ENCODE measurements at places on chromosomes 7 and 10.

DNA sequence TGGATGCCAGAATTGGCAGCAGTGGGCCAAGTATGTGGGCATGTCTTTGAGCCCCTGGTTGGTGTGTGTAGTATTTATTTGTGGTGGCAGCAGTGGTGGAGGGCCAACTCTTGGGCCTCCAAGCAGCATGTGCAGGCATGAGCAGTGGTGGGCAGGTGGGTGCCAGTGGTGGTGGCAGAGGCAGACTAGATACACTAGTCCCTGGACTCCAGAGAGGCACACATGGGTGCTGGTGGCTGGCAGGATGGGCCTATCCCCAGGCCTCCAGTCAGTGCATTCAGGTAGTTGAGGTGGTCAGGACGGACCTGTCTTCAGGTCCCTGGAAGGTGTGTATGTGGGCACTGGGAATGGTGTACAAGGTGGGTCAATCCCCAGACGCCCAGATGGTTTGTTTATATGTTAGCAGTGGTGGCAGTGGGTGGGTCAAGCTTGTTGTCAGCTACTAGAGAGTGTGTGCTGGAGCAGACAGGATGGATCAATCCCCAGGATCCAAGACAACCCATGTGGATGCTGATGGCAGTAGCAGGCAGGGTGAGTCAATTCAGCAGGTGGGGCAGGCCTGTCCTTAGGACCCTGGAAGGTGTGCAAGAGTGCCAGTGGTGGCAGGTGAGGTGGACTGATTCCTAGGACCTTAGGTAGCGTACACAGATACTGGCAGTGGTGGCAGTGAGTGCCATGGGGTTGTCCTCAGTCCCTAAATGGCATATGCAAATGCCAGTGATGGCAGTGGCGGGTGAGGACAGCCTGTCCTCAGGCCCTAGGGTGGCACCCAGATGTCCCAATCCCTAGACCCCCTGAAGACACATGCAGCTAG is 294.3 kb downstream of the RPS24 start:
- DNase-seq: no peak

DNA sequence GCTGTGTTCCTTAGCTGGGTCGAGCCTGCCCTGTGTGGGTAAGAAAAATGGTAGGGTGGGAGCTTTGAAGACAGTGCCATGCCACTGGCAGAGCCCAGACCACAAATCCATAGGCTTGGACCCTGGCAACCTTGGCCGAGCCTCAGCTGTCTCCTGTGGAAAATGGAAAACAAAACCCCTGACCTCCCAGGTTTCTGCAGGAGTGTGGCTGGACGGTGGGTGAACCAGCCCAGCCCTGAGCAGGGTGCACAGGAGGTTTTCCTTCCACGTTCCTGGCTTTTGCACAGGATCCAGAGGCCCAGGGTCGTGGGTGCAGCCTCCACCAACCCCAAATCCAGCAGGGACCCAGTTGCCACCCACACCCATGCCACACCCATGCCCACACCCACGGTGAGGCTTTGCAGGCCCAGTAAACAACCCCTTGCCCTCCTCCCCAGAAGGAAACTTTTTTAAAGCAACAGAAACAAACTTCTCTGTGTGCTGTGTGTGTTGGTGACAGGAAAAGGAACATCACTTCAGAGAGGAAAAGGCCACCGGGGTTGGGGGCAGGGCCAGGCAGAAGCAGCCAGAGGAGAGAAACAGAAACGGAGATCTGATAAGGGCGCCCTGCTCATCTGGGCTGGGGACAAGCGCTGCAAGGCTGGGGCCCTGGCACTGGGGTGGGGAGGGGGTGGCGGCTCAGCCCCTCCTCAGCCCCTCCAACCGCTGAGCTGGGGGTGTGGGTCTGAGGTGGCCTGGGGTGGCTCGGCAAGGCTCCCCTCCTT is 20.7 kb upstream of the ZMIZ1 start:
- peak; percentile 57 for DNase-seq

- peak; percentile 41 for DNase-seq
These were observed 61.0 kb upstream of the SFMBT2 start for GRCh38 chr10:7471720-7472367.

DNA sequence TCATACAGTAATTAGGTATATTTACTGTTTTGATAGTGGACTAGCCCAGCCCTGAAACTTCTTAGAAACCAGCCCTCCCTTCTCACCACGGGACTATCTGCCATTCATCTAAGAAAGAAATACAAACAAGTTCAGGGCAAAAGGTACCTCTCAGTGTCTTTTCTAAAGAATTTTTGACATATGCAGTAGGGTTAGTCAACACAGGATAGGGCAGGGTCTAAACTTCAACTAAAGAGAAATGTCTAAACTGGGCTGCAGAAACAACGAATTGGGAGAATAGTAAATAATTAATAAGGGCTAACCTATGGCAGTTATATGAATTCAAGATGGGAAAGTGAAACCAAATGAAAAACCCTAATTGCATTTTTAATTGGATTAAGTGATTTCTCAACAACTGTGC is 496.6 kb downstream of the INHBA start:
- DNase-seq: no peak

- no peak for DNase-seq
These were observed 41.3 kb upstream of the ARL4A start for GRCh38 chr7:12646139-12646538.

- peak; percentile 63 for DNase-seq
These were observed 291.3 kb upstream of the ZMIZ1 start for GRCh38 chr10:78777466-78777865.

DNA sequence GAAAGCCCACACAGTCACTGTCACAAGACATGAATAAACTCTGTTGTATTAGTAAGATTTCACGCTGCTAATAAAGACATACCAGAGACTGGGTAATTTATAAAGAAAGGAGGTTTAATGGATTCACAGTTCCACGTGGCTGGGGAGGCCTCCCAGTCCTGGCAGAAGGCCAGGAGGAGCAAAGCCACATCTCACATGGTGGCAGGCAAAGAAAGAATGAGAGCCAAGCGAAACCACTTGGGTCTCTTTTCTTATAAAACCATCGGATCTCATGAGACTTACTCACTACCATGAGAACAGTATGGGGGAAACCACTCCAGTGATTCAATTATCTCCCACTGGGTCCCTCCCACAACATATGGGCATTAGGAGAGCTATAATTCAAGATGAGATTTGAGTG is 110.2 kb downstream of the ST8SIA6 start:
- DNase-seq: no peak

- DNase-seq: no peak
These were observed 38.7 kb downstream of the CDK6 start for GRCh38 chr7:92797693-92798092.

- DNase-seq: no peak
These were observed 44.7 kb upstream of the ZNF800 start for GRCh38 chr7:127437241-127437640.

DNA sequence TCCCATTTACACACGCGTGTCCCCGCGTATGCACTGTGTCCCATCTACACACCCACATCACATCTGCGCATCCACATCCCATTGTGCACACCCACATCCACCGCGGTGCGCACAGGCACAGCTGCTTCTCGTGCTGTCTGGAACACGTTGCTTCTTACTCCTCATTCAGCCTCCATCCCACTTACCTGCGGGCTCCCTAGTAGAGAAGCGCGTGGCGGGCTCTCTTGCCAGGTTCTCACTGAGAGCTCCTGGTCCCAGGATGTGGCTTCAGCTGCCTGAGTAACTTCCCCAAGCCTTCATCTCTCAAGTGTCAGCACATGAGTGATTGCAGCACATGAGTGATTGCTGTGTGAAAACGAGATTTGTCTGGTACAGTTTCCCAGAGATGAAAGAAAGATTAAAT is 117.8 kb downstream of the TRRAP start:
- no peak for DNase-seq

DNA sequence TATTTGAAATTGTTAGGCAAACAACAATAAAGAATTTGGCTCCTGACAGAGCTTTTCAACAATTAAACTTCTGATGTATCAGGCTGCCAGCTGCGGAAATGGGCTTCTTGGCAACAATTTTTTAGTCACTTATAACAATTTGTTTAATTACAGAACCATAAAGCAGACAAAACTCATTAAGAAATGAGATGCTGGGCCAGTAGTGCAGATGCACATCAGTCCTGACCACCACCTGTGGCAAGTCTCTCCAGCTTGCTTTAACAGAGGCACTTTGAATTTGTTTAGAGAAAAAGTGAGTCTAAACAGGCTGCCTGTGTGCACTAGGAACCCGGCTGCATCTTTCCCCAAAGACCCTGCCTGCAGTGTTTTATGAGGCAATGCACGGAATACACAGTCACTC is 1124.4 kb downstream of the NXPH1 start:
- DNase-seq: no peak

- DNase-seq: no peak
These were observed 265.7 kb upstream of the IMMP2L start for GRCh38 chr7:111827863-111828504.

GRCh38 chr7:85356916-85357315 is 170.1 kb upstream of the SEMA3D start:
- DNase-seq: no peak

DNA sequence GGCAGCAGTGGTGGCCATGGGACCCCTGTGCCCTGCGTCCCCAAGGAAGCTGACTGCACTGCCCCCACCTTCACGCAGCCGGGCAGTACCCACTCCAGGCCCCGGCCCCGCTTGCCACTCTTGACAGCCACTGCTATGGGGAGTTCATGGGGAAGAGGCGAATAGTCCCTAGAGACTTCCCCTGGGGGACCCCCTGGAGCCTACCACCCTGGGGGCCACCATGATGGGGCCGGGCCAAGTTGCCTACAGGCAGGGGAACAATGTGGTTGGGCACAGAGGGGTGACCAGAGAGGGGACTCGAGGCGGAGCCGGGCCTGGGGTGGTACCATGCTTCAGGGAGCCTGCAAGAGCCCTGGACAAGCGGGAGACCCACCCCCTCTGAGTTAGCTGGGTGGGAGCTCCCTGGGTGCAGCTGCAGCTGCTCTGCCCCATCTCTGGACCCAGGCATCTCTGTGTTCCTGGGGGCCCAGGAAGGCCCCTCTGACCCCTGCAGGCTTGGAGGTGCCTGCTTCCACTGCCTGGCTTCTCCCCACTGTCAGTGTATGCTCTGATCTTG is 567.6 kb downstream of the GRM8 start:
- DNase-seq: no peak

DNA sequence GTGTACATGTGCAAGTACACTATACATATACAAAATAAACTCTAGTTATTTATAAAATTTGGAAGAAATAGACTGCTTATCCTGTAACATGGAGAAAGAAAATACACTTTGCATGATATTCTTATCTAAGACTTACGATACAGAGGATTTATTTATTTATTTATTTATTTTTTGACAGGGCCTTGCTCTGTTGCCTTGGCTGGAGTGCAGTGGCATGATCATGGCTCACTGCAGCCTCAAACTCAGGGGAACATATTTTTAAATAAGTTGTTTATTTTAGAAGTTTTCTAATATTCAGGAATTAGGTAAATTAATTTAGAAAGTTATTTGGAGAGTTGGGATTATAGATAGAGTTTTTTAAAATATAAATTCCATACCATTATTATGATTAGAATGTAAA is 116.7 kb downstream of the GPR85 start:
- DNase-seq: no peak

DNA sequence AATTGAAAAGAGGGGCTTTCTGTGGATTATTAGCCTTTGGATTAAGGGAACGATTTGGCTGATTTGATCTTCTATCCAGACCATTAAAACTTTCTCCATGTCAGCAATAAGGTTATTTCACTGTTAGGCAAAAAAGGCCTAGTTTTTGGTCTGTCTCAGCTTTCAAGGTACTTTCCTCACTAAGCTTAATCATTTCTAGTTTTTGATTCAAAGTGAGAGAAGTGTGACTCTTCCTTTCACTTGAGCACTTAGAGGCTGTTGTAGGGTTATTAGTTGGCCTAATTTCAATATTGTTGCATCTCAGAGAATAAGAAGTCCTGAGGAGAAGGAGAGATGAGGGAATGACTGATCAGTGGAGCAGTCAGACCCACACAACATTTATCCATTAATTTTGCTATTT is 596.0 kb upstream of the TPK1 start:
- DNase-seq: no peak

DNA sequence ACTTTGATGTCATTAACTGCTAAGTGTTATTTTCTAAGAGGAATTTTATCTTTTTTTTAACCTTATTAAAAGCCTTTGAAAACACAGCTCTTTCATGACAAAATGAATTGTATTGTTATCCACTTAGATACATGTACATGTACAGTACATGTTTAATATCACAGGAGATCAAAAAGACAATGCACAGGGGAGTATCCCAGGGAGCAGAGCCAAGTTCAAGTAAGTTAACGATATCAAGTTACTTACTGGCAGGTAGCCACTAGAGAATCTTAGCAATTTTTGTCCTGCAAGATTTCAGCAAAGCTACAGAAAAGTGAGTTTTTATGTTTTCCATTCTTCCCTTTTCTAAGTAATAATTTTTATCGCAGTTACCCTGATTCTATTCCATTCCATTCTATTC is 33.9 kb upstream of the ARL4A start:
- DNase-seq: no peak

GRCh38 chr7:92973293-92973731 is 136.9 kb upstream of the CDK6 start:
- DNase-seq: no peak

DNA sequence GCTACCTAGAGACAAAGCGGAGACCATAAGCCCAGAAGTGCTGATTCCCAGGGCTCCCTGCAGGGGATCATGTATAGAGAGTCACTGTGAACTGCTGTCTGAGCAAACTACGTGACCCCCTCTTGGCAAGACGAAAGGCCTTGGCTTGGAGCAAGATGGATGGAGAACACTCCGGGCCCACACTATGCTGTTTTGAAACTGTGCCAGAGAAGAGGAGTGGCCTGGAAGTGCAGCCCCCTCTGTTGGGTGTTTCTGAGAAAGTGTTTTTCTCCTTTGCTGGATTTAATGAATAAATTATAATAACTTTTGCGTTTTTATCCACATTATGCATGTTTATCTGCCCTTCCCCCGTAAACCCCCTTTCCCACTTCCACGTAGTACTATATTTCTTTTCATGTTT is 639.3 kb upstream of the GALNT17 start:
- no peak for DNase-seq

GRCh38 chr10:100349672-100350071 is 2.6 kb downstream of the SCD start:
- no peak for DNase-seq

DNA sequence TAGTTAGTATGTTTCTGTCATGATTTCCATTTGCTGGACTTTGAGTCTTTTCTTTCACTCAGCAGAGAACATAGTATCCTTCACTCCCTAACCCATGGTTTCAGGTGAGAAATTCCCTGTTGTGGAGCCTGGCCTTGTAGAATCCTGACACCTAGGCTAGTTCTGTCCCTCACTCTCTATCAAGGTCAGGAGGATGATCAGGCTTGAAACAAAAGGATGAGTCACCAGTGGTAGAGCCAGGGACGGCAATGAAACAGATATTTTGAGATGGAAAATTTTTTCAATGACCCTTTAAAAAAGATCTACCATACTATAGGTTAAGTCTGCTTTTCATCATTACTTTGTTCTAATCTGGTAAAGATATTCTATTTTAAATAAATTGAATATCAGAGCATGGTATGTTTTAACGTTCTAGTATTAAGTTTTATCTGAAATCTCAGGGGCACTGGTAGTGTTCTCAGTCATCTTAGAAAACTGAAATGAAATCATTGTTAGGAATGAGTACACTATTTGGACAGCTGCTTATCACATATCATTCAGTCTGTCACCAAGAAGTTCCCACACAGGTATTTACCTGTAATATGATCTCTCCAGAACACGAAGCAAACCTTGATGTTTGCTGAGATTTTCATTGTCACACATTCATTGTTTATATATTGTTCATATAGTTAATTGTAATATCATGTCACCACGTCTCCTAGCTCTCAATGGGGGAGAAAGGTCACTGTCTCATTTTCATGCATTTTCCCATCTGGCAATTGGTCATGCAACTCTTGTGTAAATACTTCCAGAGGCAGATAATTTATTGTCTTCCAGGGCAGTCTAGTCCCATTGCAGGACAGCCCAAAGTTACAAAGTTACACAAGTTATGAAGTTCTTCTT is 299.9 kb upstream of the LRRTM3 start:
- no peak for DNase-seq

Measured in left colon (tissue), 2 donors.